ENCODE measurements at places on chromosomes 7 and 10.
A peak's percentile ranks its signal among the peaks of the same experiment; 100 is the strongest.

GRCh38 chr7:151035026-151035717 lies 6.9 kb downstream of the ABCB8 start:
- H3K4me1 ChIP-seq, result peaks cover 9% of the 10 kb centered on the region
- H3K4me3 ChIP-seq, result no peak overlapping the region
- H3K36me3 ChIP-seq, result no peaks in the 10 kb centered on the region
- H3K27ac ChIP-seq, result no peak overlapping the region
- no peaks in the 10 kb centered on the region for H3K27me3 ChIP-seq

DNA sequence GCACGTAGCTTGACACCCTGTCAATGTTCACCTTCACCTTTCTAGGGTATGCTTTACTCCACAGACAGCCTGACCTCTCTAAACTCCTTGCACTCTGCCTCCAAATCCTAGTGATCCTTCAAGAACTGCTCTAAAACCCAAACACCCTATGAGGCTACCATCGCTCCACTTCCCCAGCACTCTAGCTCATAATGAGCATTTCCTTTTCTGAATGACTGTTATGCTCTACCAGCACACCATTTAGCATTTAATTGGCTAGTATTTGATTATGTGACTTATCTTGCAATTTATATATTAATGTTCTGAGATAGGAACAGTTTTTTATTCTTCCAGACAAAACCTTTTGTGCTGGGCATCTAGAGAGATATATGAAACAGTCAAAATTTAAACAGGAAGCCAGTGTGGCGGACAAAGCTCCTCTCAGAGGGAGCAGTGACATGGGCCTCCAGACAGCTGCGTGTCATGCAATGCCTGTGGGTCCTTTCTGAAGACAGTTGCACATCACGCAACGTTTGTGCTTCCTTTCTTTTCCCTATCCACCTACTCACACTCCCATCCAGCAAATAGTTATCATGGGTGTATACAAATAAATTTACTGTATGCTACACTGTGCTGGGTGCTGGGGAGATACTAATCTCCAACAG lies 86.3 kb downstream of the ALOX5 start:
- H3K27ac ChIP-seq, result no peak overlapping the region
- H3K4me3 ChIP-seq, result no peak overlapping the region
- peaks cover 81% of the 10 kb centered on the region for H3K36me3 ChIP-seq

- H3K4me1 ChIP-seq, result peaks cover 7% of the 10 kb centered on the region
- no peaks in the 10 kb centered on the region for H3K27me3 ChIP-seq
- no peak overlapping the region for H3K4me3 ChIP-seq
- peak; percentile 71 for ATAC-seq
- H3K36me3 ChIP-seq, result no peaks in the 10 kb centered on the region
- H3K27ac ChIP-seq, result peak overlapping the region; percentile 53
Measured at GRCh38 chr10:86795353-86795752, 38.9 kb downstream of the BMPR1A start.

DNA sequence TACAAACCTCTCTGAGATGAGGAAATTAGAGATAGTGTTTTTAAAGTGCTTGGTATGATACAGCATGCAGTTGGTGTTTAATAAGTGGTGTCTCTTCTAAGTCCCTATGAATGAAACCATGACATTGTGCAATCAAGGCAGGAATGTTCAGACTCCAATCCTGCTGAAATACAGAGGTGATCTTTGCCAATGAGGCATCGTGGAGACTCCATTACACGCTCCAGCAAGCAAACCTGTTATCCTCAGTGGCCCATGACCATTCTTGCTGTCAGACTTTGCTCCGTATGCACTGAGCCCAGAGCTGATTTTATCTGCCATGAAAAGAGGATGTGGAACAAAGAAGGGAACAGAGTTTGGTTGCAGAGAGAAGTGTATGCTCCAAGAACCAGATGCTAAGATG lies 47.3 kb downstream of the CDHR3 start:
- H3K27me3 ChIP-seq, result no peaks in the 10 kb centered on the region
- H3K27ac ChIP-seq, result peak overlapping the region; percentile 71
- no peak overlapping the region for H3K4me3 ChIP-seq
- peaks cover 40% of the 10 kb centered on the region for H3K4me1 ChIP-seq

- H3K27ac ChIP-seq, result no peak overlapping the region
- peak overlapping the region; percentile 52 for H3K4me3 ChIP-seq
- H3K4me1 ChIP-seq, result no peaks in the 10 kb centered on the region
- H3K36me3 ChIP-seq, result no peaks in the 10 kb centered on the region
- no peak for ATAC-seq
Measured at GRCh38 chr7:100895956-100896731, 456 bp upstream of the ACHE start.

GRCh38 chr7:47039904-47040303 lies 542.0 kb downstream of the TNS3 start:
- H3K27ac ChIP-seq, result peak overlapping the region; percentile 54
- peaks cover 41% of the 10 kb centered on the region for H3K4me1 ChIP-seq
- no peaks in the 10 kb centered on the region for H3K36me3 ChIP-seq

- ATAC-seq, result no peak
- peaks cover 3% of the 10 kb centered on the region for H3K36me3 ChIP-seq
- H3K4me1 ChIP-seq, result no peaks in the 10 kb centered on the region
- H3K27ac ChIP-seq, result no peak overlapping the region
Measured at GRCh38 chr10:101481256-101481655, 106.8 kb downstream of the POLL start.

- no peaks in the 10 kb centered on the region for H3K36me3 ChIP-seq
- no peak for ATAC-seq
- H3K27ac ChIP-seq, result no peak overlapping the region
- peaks cover 44% of the 10 kb centered on the region for H3K27me3 ChIP-seq
- H3K4me1 ChIP-seq, result no peaks in the 10 kb centered on the region
Measured at GRCh38 chr10:1166101-1166827, 110.1 kb downstream of the WDR37 start.

- ATAC-seq, result peak; percentile 14
- no peaks in the 10 kb centered on the region for H3K4me1 ChIP-seq
- no peaks in the 10 kb centered on the region for H3K36me3 ChIP-seq
- H3K4me3 ChIP-seq, result peak overlapping the region; percentile 71
Measured at GRCh38 chr10:90856964-90857634, 740 bp downstream of the HTR7 start.

DNA sequence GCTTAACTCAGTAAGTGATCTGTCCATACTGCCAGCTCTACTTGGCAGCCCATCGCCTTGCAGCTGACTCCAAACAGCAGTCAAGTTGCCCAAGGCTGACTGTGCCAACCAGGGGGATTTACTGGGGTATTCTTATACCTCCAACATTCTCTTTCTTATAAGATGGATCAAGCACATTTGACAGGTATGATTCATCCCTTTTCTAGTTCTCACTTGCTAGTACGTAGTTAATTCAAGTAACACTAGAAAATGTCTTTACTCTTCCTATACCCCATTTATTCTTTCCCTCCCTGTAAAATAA lies 77.0 kb downstream of the SLC25A13 start:
- H3K36me3 ChIP-seq, result no peaks in the 10 kb centered on the region
- H3K27ac ChIP-seq, result no peak overlapping the region
- no peaks in the 10 kb centered on the region for H3K4me1 ChIP-seq
- H3K4me3 ChIP-seq, result no peak overlapping the region
- H3K27me3 ChIP-seq, result no peaks in the 10 kb centered on the region

- no peak overlapping the region for H3K27ac ChIP-seq
- H3K27me3 ChIP-seq, result no peaks in the 10 kb centered on the region
- no peaks in the 10 kb centered on the region for H3K36me3 ChIP-seq
- no peak overlapping the region for H3K4me3 ChIP-seq
Measured at GRCh38 chr7:16940776-16941175, 59.0 kb upstream of the AGR3 start.

DNA sequence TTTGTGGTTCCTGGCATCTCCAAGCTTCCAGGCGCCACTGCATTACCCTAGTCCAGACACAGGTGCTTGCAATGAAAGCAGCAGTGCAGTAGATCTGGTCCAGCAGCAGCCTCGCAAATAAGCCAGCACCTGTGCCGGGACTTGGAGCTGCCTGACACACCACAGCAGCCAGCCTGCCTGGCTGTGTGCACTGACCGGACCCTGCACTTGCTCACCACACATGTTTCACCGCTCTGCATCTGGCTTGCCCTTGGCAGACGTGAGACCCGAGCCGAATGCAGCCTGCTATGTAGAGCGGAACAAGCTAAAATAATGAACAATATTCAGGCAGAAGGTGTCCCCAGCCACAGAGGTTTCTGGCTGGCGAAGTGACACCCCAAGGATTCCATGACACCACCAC lies 123.6 kb upstream of the POM121L12 start:
- no peaks in the 10 kb centered on the region for H3K4me1 ChIP-seq
- H3K27me3 ChIP-seq, result no peaks in the 10 kb centered on the region
- no peak overlapping the region for H3K4me3 ChIP-seq
- no peaks in the 10 kb centered on the region for H3K36me3 ChIP-seq

GRCh38 chr10:22851865-22852239 lies 76.0 kb upstream of the ARMC3 start:
- H3K4me1 ChIP-seq, result peaks cover 6% of the 10 kb centered on the region
- no peak overlapping the region for H3K4me3 ChIP-seq
- no peaks in the 10 kb centered on the region for H3K27me3 ChIP-seq
- H3K36me3 ChIP-seq, result no peaks in the 10 kb centered on the region
- no peak overlapping the region for H3K27ac ChIP-seq

DNA sequence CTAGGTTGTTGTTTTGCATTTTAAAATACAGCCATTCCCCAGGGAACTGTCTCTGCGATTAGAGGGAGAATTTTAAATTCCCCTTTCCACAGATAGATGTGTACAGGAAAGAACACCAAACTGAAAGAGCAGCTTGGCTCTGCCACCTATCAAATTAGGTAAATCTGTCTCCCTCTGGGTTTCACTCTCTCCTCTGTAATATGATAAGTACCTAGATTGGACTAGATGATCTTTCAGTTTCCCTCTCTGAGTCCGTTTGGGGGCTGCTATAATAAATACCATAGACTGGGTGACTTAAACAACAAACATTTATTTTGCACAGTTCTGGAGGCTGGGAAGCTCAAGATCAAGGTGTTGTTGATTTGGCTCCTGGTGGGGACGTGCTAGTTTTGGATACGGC lies 186.0 kb downstream of the KIF20B start:
- ATAC-seq, result no peak
- no peaks in the 10 kb centered on the region for H3K27me3 ChIP-seq
- no peaks in the 10 kb centered on the region for H3K4me1 ChIP-seq
- H3K27ac ChIP-seq, result no peak overlapping the region

DNA sequence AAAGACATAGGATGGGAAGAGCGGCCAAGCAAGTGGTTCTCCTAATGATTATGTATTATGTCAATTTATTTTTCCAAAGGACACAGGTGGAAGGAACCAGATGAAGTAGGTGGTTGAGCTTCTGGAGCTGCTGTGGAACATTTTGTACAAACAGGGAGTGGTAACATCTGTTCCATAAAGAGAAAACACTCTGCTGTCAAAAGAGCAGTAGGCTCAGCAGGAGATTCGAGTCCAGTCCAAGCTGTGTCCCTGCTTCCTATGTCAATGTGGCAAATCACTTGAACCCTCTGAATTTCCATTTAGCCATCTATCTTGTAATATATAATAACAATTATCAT lies 448.0 kb upstream of the ANKRD30A start:
- H3K4me1 ChIP-seq, result peaks cover 7% of the 10 kb centered on the region
- H3K27me3 ChIP-seq, result no peaks in the 10 kb centered on the region
- no peak overlapping the region for H3K4me3 ChIP-seq
- no peaks in the 10 kb centered on the region for H3K36me3 ChIP-seq
- no peak overlapping the region for H3K27ac ChIP-seq
- ATAC-seq, result no peak

- no peaks in the 10 kb centered on the region for H3K4me1 ChIP-seq
- no peak overlapping the region for H3K4me3 ChIP-seq
- no peaks in the 10 kb centered on the region for H3K36me3 ChIP-seq
- H3K27me3 ChIP-seq, result no peaks in the 10 kb centered on the region
- no peak overlapping the region for H3K27ac ChIP-seq
- ATAC-seq, result no peak
Measured at GRCh38 chr7:104048055-104048454, 58.6 kb upstream of the RELN start.

- no peak overlapping the region for H3K4me3 ChIP-seq
- no peaks in the 10 kb centered on the region for H3K36me3 ChIP-seq
- H3K27me3 ChIP-seq, result no peaks in the 10 kb centered on the region
- no peak for ATAC-seq
- H3K4me1 ChIP-seq, result peaks cover 39% of the 10 kb centered on the region
Measured at GRCh38 chr10:116738339-116738738, 4.0 kb downstream of the HSPA12A start.

DNA sequence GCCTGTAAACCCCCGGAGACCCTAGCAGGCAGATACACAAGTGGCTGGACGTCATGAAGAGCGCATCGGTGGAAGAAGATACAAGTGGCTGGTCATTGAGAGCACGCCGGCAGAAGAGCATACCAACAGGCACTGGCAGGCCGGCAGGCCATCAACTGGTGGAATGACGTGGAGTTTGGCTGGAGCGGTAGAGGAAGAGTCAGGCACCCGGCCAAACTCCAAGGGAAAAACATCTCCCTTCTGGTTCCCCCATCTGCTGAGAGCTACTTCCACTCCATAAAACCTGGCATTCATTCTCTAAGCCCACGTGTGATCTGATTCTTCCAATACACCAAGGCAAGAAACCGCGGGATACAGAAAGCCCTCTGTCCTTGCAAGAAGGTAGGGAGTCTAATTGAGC lies 113.4 kb upstream of the NPSR1 start:
- no peak for ATAC-seq
- H3K4me1 ChIP-seq, result no peaks in the 10 kb centered on the region
- H3K4me3 ChIP-seq, result no peak overlapping the region
- no peak overlapping the region for H3K27ac ChIP-seq
- H3K36me3 ChIP-seq, result no peaks in the 10 kb centered on the region

- no peaks in the 10 kb centered on the region for H3K36me3 ChIP-seq
- no peak overlapping the region for H3K4me3 ChIP-seq
- peaks cover 18% of the 10 kb centered on the region for H3K27me3 ChIP-seq
- ATAC-seq, result no peak
Measured at GRCh38 chr7:157809154-157809862, 472.5 kb downstream of the DNAJB6 start.

GRCh38 chr7:117949232-117949631 lies 76.0 kb upstream of the CTTNBP2 start:
- no peaks in the 10 kb centered on the region for H3K27me3 ChIP-seq
- no peak overlapping the region for H3K27ac ChIP-seq
- H3K4me1 ChIP-seq, result no peaks in the 10 kb centered on the region
- no peak overlapping the region for H3K4me3 ChIP-seq
- H3K36me3 ChIP-seq, result no peaks in the 10 kb centered on the region

- H3K36me3 ChIP-seq, result no peaks in the 10 kb centered on the region
- no peaks in the 10 kb centered on the region for H3K4me1 ChIP-seq
- H3K27me3 ChIP-seq, result no peaks in the 10 kb centered on the region
- no peak overlapping the region for H3K4me3 ChIP-seq
- no peak overlapping the region for H3K27ac ChIP-seq
Measured at GRCh38 chr7:47069385-47070076, 512.4 kb downstream of the TNS3 start.

GRCh38 chr10:14416308-14416700 lies 85.6 kb upstream of the FRMD4A start:
- H3K36me3 ChIP-seq, result no peaks in the 10 kb centered on the region
- ATAC-seq, result no peak
- no peaks in the 10 kb centered on the region for H3K27me3 ChIP-seq
- H3K4me3 ChIP-seq, result no peak overlapping the region
- H3K4me1 ChIP-seq, result no peaks in the 10 kb centered on the region

DNA sequence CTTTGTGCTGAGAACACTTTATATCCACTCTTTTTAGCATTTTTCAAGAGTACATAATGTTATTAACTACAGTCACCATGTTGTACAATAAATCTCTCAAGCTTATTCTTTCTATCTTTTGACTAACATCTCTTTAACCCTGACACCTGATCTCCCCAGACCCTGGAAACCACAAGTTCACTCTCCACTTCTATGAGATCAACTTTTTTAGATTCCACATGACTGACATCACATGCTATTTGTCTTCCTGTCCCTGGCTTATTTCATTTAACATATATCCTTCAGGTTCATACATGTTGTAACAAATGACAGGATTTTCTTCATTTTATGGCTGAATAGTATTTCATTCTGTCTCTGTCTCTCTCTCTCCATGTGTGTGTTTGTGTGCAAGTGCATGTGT lies 15.5 kb downstream of the SLC13A1 start:
- no peaks in the 10 kb centered on the region for H3K36me3 ChIP-seq
- H3K27me3 ChIP-seq, result no peaks in the 10 kb centered on the region
- no peak overlapping the region for H3K27ac ChIP-seq
- H3K4me1 ChIP-seq, result no peaks in the 10 kb centered on the region
- no peak for ATAC-seq
